Spleen (tissue), 13 donors: ENCODE measurements at places on chromosomes 16 and 17. TPM values are rescaled to one million over a fixed set of nuclear protein-coding genes. Genes with fewer than 3 reads are reported as not detected.

DNA sequence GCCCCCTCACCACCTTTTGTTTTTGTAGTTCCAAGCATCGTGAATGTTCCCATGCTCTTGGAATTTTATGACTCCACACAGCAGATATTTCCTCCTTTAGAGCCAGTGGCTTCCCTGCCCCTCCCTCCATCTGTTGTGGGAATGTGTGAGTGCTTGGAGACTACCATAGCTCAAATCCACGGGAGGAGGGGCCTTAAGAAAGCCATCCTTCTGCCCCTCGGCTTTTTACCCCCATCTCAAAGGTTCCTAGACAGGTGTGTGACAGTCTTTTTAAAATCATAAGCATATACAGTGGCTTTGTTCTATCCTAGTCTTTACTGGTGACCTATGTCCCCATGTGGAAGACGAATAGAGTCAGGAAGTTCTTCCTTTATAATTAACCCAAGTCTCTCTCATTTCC, 47.2 kb downstream of the YPEL2 start:
- H3K27ac ChIP-seq, result peak overlapping the region; percentile 23
- DNase-seq, result no peak
- no peaks in the 10 kb centered on the region for H3K27me3 ChIP-seq
- peaks cover 20% of the 10 kb centered on the region for H3K4me1 ChIP-seq
- no peak overlapping the region for H3K4me3 ChIP-seq

- no peak overlapping the region for H3K4me3 ChIP-seq
- DNase-seq, result no peak
These were observed 4.6 kb upstream of the TMEM100 start for GRCh38 chr17:55727275-55727674.

DNA sequence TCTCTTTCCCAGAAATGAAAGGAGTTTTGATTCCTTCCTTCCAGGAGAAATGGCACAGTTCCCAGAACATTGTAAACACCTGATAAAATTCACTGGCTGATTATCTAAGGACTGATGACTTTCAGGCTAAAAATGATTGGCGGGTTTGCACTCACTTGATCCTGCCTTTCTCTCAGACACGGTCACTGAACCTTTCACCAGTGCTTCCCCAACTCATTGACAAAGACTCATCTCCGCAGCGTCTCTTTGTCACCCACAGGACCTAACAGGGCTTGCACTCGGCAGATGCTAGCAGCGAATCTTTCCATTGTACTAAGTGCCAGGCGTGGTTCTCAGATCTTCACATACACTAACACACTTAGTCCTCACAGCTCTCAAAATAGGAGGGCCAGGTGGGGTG, 7.3 kb upstream of the DHRS7C start:
- DNase-seq, result no peak
- H3K27ac ChIP-seq, result no peak overlapping the region
- H3K27me3 ChIP-seq, result no peaks in the 10 kb centered on the region
- no peak overlapping the region for H3K4me3 ChIP-seq

DNA sequence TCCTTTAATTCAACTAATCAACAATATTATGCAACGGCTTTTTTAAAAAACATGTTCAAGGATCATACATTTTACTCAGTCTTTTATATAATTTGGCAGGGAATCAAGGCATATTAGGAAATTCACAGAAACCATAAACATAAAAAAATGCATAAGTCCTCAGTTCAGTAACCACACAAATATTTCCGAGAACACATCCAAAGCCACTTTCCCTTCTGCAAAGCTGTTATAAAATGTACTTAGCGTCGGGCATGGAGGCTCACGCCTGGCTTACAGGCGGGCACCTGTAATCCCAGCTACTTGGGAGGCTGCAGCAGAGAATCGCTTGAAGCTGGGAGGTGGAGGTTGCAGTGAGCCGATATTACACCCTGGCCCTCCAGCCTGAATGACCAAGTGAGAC, 9.7 kb upstream of the ZC3H7A start:
- no peaks in the 10 kb centered on the region for H3K4me1 ChIP-seq
- no peaks in the 10 kb centered on the region for H3K36me3 ChIP-seq
- no peak for DNase-seq
- H3K27me3 ChIP-seq, result no peaks in the 10 kb centered on the region
- no peak overlapping the region for H3K4me3 ChIP-seq

DNA sequence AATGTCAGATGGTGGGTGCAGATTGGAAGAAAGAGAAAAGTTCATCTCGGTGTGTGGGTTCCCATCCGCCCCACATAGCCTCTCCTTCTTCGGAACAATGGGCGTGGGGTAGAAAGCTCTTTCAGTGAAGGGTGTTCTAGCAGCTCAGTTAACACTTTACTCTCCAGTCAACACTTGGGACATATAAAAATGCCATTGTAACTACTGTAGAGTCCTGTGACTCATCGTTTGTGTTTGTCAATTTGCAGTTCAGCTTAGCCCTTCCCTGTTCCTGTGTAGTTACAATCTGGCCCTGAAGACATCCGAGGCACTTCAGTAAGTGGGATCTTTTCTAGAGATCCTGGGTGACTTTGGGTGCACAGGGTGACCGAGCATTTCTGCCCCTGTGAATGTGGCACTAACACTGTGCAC, 11.5 kb upstream of the CLEC18C start:
- DNase-seq, result peak; percentile 19
- H3K4me3 ChIP-seq, result no peak overlapping the region
- H3K36me3 ChIP-seq, result peaks cover 59% of the 10 kb centered on the region
- H3K27me3 ChIP-seq, result no peaks in the 10 kb centered on the region
- no peak overlapping the region for H3K27ac ChIP-seq

GRCh38 chr17:72173499-72174116, 52.8 kb downstream of the SOX9 start:
- no peak overlapping the region for H3K4me3 ChIP-seq
- H3K27me3 ChIP-seq, result no peaks in the 10 kb centered on the region
- no peak for DNase-seq
- H3K4me1 ChIP-seq, result no peaks in the 10 kb centered on the region
- no peaks in the 10 kb centered on the region for H3K36me3 ChIP-seq

DNA sequence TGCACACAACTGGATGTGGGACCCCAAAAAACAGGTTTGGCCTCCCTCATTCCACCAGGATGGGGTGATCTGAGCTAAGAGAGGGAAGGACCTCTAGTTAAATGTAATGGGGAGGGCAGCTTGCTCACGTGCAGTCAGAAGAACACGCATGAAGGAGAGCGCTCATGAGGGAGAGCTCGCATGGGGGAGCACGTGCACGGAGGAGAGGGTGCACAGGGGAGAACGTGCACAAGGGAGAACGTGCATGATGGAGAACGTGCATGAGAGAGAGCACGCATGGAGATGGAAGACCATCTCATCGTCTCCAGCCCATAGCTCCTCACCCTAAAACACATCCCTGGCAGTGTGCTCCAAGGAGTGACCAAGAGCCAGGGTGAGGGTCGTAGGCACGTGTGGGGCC, 141.2 kb downstream of the RBFOX3 start:
- no peak overlapping the region for H3K4me3 ChIP-seq
- no peaks in the 10 kb centered on the region for H3K36me3 ChIP-seq
- peaks cover 53% of the 10 kb centered on the region for H3K27me3 ChIP-seq
- DNase-seq, result no peak
- no peaks in the 10 kb centered on the region for H3K4me1 ChIP-seq

- H3K27me3 ChIP-seq, result no peaks in the 10 kb centered on the region
- H3K4me1 ChIP-seq, result peaks cover 16% of the 10 kb centered on the region
- H3K27ac ChIP-seq, result no peak overlapping the region
- no peaks in the 10 kb centered on the region for H3K36me3 ChIP-seq
- no peak overlapping the region for H3K4me3 ChIP-seq
These were observed 3.8 kb upstream of the DCXR start for GRCh38 chr17:82041144-82041814.

The NKD1 gene
- 2.3 TPM for total RNA-seq

DNA sequence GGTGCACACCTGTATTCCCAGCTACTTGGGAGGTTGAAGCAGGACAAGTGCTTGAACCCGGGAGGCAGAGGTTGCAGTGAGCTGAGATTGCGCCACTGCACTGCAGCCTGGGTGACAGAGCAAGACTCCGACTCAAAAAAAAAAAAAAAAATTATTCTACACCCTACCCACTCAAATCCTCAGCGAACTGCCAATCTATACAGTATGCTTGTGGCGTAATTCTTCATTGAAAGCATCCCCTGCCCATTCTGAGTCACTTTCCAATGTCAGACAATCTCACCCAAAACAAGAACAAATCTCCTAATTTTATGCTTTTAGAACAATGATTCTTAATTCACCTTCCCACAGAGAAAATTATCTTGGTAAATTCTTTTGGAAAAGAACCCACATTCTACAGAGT, 12.0 kb downstream of the AMFR start:
- H3K36me3 ChIP-seq, result peaks cover 58% of the 10 kb centered on the region
- H3K27ac ChIP-seq, result no peak overlapping the region
- no peak for DNase-seq
- H3K4me3 ChIP-seq, result no peak overlapping the region
- H3K4me1 ChIP-seq, result peaks cover 20% of the 10 kb centered on the region

DNA sequence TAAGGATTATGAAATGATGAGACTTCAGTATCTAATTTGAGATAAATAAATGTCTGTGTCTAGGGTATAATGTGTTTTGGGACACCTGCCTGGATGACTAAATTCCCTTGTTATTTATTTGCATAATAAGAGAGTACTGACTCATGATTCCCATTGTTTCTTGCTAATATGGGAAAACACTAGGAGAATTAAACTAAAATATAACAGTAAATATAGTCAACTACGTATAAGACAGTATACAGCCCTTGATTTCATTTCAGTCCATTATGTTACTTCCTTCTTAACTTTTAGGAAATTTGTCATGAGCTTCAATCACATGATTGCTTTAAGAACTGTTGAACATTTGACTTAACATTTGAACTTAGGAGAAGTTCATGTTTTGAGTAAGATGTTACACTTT, 62.4 kb downstream of the VMP1 start:
- H3K36me3 ChIP-seq, result peaks cover 56% of the 10 kb centered on the region
- no peak for DNase-seq
- H3K4me3 ChIP-seq, result no peak overlapping the region
- no peaks in the 10 kb centered on the region for H3K4me1 ChIP-seq
- H3K27ac ChIP-seq, result peak overlapping the region; percentile 20
- no peaks in the 10 kb centered on the region for H3K27me3 ChIP-seq

DNA sequence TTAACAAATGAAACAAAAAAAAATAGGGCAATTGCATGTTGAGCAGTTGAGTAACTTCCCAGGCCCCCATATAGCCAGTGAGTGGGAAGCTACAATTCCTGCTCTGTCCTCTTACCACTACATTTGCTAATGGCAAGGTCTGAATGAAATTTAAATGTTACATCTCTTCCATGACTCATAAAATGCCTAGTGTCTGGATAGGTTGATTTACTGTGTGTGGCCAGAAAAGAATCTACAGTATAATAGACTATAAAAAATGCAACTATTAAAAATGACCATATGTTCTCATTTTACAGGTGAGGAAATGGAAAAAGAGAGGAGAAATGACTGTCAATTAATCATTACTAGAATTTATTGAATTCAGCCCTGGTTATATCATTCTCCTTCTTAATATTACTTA, 1199.3 kb downstream of the CDH11 start:
- no peak overlapping the region for H3K4me3 ChIP-seq
- H3K27ac ChIP-seq, result no peak overlapping the region
- no peaks in the 10 kb centered on the region for H3K4me1 ChIP-seq
- H3K36me3 ChIP-seq, result no peaks in the 10 kb centered on the region
- no peaks in the 10 kb centered on the region for H3K27me3 ChIP-seq
- no peak for DNase-seq

DNA sequence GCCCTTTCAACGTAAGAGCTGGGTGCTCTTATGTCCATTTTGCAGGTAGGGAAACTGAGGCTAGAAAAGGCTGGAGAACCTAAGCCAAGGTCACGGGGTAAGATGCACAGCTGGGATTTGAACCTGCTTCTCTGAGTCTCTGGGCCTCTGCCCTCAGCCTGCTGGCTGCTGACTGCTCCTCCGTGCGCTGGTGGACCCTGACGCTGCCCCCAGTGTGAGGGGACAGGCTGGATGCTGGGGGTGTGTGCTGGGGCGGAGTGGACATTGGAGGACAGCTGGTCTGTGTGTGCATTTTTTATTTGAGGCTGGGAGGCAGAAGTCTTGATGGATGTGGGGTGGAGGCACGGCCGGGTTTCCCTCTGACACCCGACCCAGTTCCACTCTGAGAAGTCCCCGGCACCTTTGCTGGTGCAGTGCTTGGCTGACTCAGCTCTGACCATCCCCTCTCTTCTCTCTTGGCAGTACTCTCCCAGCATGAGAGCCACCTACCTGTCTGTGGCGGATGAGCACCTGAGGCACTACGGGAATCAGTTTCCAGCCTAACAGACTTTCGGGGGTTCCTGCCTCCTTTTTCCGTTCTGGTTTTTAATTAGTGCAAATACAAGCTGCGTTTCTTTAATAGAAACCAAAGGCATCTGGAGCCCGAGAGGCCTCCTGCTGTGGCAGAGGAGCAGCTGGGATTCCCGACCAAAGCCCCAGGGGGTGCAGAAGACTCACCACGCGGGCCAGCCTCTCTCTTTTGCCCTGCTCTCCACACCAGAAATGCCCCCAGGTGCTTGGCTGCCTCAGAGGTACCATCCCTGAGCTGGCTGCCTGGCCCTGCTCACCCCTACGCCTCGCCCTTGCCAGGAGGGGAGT, 14.1 kb upstream of the DNAI2 start:
- no peaks in the 10 kb centered on the region for H3K27me3 ChIP-seq
- H3K4me1 ChIP-seq, result no peaks in the 10 kb centered on the region
- H3K27ac ChIP-seq, result no peak overlapping the region
- no peak overlapping the region for H3K4me3 ChIP-seq
- peaks cover 16% of the 10 kb centered on the region for H3K36me3 ChIP-seq
- no peak for DNase-seq

DNA sequence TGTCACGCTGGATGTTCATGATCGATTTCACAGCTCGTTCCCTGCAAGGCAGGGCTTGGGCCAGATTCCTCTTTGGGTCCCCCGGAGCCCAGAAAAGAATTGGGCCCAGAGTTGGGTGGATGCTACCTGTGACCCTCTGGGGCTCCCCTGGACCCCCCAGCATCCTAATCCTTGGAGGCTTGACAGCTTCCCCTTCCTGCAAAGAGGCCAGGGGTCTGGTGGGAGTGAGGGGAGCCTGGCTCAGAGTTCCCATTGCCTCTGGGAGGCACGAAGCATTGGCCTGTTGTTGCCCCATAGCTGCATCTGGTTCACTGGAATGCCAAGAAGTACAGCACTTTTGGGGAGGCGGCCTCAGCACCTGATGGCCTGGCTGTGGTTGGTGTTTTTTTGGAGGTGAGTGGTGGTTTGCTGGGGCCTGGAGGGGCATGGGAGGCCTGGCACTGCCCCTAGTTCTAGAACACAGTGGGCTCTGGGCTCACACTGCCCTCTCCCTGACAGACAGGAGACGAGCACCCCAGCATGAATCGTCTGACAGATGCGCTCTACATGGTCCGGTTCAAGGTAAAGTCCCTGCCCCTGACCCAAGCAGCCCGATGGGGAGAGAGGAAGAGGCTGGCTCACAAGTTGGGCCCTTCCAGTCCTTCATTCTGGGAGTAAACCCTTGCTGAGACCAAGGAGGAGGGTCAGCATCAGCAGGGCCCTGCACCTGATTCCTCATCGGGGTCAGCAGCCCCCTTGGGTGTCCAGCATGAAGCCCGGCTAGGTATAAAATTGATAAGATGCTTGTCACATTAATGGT, 7.2 kb downstream of the CA7 start:
- no peak overlapping the region for H3K4me3 ChIP-seq
- no peaks in the 10 kb centered on the region for H3K4me1 ChIP-seq
- no peak overlapping the region for H3K27ac ChIP-seq
- H3K27me3 ChIP-seq, result no peaks in the 10 kb centered on the region
